ENCODE measurements at places on chromosomes 1 and 21.

DNA sequence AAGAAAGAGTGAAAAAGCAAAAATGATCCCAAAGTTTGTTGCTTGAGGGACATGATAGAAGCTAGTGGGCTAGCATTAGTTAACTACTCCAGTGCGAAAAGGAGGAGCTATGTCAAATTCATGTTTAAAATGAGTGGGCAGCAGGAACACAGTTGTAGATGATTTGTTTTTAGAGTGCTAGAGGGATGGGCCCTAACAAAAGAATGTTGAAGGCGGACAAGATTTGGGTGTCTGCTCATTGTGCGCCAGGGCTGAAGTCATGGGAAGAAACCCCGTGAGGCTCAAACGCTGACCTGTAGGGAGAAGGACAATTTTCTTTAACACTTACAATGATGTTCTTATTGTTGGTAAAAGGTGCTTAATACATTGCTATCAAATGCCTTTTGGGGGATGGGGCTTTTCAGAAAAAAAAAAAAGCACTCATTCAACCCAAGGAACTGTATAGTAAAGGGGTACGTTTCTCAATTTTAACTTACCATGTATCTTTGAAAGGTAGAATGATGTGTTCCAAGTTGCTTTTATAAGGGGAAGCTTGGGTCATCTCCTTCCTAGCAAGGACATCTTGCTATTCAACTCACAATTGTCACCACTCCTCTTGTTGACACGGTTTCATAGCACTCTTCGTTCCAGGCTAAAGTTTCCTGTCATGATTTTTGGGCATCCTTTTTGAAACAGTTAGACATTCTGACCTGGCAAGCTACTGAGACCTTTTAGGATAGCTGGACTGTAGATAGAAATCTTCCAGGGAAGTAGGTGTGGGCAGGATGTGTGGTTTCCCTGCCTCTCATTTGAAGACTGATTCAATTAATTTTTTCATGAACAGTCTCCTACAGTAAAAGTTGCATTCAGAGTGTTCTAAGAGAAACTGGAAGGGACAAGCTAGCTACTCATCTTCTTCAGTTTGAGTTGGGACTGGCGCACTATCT, 53.0 kb upstream of the CNN3 start:
- H3K27ac ChIP-seq, result no peak overlapping the region
- H3K36me3 ChIP-seq, result no peaks in the 10 kb centered on the region
- H3K4me1 ChIP-seq, result peaks cover 15% of the 10 kb centered on the region
- H3K4me3 ChIP-seq, result no peak overlapping the region
- no peaks in the 10 kb centered on the region for H3K27me3 ChIP-seq
- no peak for DNase-seq

GRCh38 chr1:53968125-53968513, 22.0 kb downstream of the LRRC42 start:
- no peaks in the 10 kb centered on the region for H3K27me3 ChIP-seq
- peaks cover 10% of the 10 kb centered on the region for H3K4me1 ChIP-seq
- H3K27ac ChIP-seq, result no peak overlapping the region

GRCh38 chr1:175735144-175735543, 8.3 kb downstream of the TNR start:
- H3K4me3 ChIP-seq, result no peak overlapping the region
- H3K27ac ChIP-seq, result no peak overlapping the region
- no peaks in the 10 kb centered on the region for H3K36me3 ChIP-seq
- peaks cover 2% of the 10 kb centered on the region for H3K27me3 ChIP-seq

DNA sequence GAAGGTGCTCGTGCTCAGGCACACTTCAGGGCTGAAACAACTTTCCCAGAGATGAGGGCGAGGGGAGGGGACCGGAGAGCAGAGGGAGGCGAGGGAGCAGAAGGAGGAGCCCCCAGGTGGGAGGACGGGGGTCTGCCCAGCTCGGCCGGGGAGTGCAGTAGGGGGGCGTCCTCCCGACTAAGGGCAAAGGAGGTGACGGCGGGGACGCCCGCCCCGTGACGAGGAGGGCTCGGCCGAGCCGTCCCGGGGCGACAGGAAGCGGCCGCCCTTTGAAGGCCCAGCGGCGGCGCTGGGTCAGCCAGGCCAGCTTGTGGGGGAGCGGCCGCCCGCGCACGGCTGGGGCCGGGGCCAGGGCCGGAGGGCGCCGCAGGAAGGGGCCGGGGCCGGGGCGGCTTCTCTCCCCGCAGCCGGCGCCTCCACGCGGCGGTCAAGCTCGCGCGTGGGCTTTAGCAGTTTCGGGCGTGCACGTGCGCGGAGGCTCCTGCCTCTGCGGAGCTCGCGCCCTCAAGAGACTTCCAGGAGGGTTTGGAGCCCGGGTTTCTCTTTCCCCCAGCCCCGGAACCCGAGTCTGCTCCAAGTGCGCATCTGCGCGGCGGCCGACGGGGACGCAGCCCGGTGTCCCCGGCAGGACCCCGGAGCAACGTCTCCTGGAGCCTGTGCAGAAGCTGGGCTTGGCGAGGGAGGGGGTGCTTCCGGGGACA, 100.8 kb upstream of the SLC45A1 start:
- peak overlapping the region; percentile 48 for H3K4me3 ChIP-seq
- no peak for DNase-seq
- H3K4me1 ChIP-seq, result peaks cover 13% of the 10 kb centered on the region
- peak overlapping the region; percentile 33 for H3K27ac ChIP-seq

GRCh38 chr21:31342348-31342747, 1.7 kb downstream of the TIAM1 start:
- H3K27me3 ChIP-seq, result peaks cover 36% of the 10 kb centered on the region
- H3K4me3 ChIP-seq, result no peak overlapping the region
- H3K36me3 ChIP-seq, result no peaks in the 10 kb centered on the region

- H3K4me1 ChIP-seq, result no peaks in the 10 kb centered on the region
- H3K36me3 ChIP-seq, result no peaks in the 10 kb centered on the region
- no peak for DNase-seq
- H3K27me3 ChIP-seq, result no peaks in the 10 kb centered on the region
- no peak overlapping the region for H3K27ac ChIP-seq
Observed at GRCh38 chr1:85240174-85240601, 19.3 kb downstream of the C1orf52 start.

GRCh38 chr21:28485301-28486022, 507.2 kb downstream of the LTN1 start:
- H3K27me3 ChIP-seq, result no peaks in the 10 kb centered on the region
- no peaks in the 10 kb centered on the region for H3K36me3 ChIP-seq
- no peak overlapping the region for H3K27ac ChIP-seq
- H3K4me1 ChIP-seq, result no peaks in the 10 kb centered on the region

- no peak overlapping the region for H3K27ac ChIP-seq
- H3K36me3 ChIP-seq, result peaks cover 17% of the 10 kb centered on the region
- H3K4me1 ChIP-seq, result no peaks in the 10 kb centered on the region
- H3K27me3 ChIP-seq, result peaks cover 23% of the 10 kb centered on the region
Observed at GRCh38 chr1:17437580-17438317, 1.7 kb downstream of the RCC2 start.

DNA sequence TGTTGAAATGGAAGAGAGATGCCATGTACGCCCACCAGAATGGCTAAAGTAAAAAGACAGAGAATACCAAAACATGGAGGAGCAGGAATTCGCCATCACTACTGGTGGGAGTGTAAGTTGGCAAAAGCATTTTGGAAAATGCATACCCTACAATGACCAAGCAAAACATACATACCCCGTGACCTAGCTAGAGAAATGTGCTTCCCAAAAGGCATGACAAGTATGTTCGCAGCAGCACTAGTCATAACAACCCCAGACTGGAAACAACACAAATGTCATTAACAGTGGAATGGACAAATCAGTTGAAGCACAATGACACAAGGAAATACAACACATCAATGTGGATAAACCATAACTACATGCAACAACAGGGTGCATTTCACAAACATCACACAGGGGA, 27.2 kb downstream of the SYT2 start:
- H3K36me3 ChIP-seq, result no peaks in the 10 kb centered on the region
- no peak for DNase-seq

DNA sequence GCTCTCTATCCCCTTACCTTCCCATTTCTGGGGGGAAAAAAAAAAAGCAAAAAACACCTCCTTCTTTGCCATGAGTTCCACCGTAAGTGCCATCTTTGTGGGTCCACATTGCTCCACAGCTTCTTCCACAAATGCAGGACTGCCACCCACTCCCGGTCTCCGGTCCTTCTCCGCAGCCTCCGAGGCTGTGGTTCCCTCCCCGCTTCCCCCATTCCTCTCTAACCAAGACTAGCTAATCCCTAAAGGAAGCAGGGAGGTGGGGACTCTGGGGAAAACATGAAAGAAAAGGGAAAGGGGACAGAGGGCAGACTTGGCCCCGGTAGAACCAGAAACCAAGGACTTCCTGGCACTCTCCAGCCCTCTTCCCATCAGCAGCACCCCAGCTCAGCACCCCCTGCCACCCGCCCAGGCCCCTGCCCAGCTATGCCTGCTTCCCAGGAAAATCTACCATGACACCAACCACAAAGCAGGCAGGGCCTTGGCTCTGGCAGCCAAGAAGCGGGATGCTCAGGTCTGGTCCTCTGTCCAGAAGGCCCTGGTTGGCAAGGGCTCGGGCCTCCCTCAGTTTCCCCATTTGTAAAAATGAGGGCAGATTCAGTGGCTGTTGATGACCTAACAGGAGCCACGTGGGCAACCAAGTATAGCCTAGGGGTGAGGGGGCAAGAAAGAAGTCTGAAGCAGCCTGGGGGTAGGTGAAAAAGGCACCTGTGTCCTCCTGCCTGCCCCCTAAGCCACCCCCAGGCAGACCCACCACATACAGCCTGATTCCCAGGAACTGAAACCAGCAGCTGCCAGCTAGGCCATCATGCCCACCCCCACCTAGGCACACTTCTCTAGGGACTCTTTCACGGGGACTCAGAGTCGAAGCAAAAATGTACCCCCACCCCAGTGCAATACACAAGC, 2.5 kb downstream of the EPHA2 start:
- H3K27me3 ChIP-seq, result no peaks in the 10 kb centered on the region
- peak; percentile 60 for DNase-seq
- H3K4me3 ChIP-seq, result peak overlapping the region; percentile 21
- peaks cover 30% of the 10 kb centered on the region for H3K36me3 ChIP-seq

- no peaks in the 10 kb centered on the region for H3K27me3 ChIP-seq
- no peak overlapping the region for H3K4me3 ChIP-seq
- H3K4me1 ChIP-seq, result no peaks in the 10 kb centered on the region
- no peak overlapping the region for H3K27ac ChIP-seq
- H3K36me3 ChIP-seq, result no peaks in the 10 kb centered on the region
Observed at GRCh38 chr1:89085781-89086180, 20.8 kb upstream of the GBP1 start.

DNA sequence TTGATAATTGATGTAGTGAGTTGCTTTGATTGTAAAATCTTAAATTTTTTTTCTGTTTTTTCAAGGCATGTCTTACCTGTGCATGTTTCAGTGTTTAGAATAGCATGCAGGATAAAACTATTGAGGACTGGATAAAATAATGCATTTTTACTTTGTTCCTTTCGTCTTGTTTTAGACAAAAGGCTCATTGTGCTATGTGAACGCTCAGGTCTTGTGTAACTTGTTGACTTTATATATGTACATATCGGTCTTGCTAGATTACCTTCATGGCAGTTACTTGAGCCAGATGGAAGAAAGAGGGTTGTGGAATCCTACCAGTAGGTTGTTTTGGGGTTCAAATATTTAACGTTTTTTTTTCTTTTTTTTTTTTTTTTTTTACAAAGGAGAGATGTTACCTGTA, 7.0 kb downstream of the NFIA start:
- H3K27me3 ChIP-seq, result no peaks in the 10 kb centered on the region
- H3K4me3 ChIP-seq, result no peak overlapping the region
- no peaks in the 10 kb centered on the region for H3K4me1 ChIP-seq
- no peak for DNase-seq
- H3K27ac ChIP-seq, result no peak overlapping the region

DNA sequence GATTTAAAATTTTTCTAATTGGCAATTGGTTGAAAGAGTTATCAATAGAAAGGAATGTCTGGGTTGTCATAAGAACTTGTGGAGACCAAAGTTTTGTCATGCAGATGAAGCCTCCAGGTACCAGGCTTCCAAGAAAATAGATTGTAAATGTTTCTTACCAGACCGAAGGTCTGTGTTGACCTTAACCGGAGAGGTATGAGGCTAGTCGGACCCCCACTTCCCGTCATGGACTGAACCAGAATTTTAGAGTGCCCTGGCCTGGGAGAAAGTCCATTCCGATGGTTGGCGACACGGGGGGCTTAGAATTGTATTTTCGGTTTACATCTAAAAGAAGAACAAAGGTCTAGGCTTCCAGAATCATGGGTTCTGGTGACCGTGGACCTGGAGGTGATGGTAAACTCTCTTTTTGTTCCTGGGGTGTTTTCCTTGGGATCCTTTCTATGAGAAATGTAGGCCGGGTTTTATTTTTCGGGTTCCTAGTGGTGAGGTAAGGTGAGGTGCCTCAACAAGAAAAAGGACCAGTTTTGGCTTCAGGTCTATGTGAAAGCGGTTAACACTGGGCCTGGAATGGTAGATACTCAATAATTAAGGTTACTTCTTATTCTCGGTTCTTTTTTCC, 405 bp upstream of the UHMK1 start:
- no peak for DNase-seq
- H3K27me3 ChIP-seq, result peaks cover 4% of the 10 kb centered on the region
- H3K27ac ChIP-seq, result peak overlapping the region; percentile 40
- peaks cover 16% of the 10 kb centered on the region for H3K36me3 ChIP-seq
- H3K4me3 ChIP-seq, result peak overlapping the region; percentile 87
- peaks cover 3% of the 10 kb centered on the region for H3K4me1 ChIP-seq

DNA sequence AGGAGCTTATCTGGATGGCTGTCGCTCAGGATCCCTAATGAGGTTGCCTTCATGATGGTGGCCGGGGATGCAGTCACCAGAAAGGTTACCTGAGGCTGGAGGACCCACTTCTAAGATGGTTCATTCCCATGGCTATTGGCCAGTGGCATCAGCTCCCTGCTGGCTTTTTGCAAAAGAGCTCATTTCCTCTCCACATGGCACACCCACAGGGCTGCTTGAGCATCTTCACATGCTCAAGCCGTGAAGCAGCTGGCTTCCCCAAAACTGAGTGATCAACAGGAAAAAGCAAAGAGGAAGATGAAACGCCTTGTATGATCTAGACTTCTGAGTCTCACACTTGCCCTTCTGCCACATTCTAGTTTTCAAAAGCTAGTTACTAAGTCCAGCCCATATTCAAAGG, 124.6 kb upstream of the CXADR start:
- no peaks in the 10 kb centered on the region for H3K27me3 ChIP-seq
- no peak overlapping the region for H3K4me3 ChIP-seq
- H3K27ac ChIP-seq, result no peak overlapping the region
- DNase-seq, result no peak
- no peaks in the 10 kb centered on the region for H3K36me3 ChIP-seq
- H3K4me1 ChIP-seq, result no peaks in the 10 kb centered on the region

GRCh38 chr1:215526147-215526845, 40.8 kb upstream of the KCTD3 start:
- no peak overlapping the region for H3K4me3 ChIP-seq
- no peaks in the 10 kb centered on the region for H3K27me3 ChIP-seq
- peaks cover 9% of the 10 kb centered on the region for H3K4me1 ChIP-seq
- no peak for DNase-seq
- H3K36me3 ChIP-seq, result no peaks in the 10 kb centered on the region

GRCh38 chr1:169624912-169625311, 5.0 kb downstream of the SELP start:
- H3K4me3 ChIP-seq, result no peak overlapping the region
- no peaks in the 10 kb centered on the region for H3K36me3 ChIP-seq
- no peaks in the 10 kb centered on the region for H3K4me1 ChIP-seq
- H3K27ac ChIP-seq, result no peak overlapping the region
- peaks cover 9% of the 10 kb centered on the region for H3K27me3 ChIP-seq

GRCh38 chr1:7256526-7256925, 471.3 kb downstream of the CAMTA1 start:
- no peaks in the 10 kb centered on the region for H3K27me3 ChIP-seq
- H3K27ac ChIP-seq, result no peak overlapping the region
- no peaks in the 10 kb centered on the region for H3K4me1 ChIP-seq
- H3K4me3 ChIP-seq, result no peak overlapping the region
- no peak for DNase-seq

- H3K4me3 ChIP-seq, result no peak overlapping the region
- no peaks in the 10 kb centered on the region for H3K27me3 ChIP-seq
- no peak for DNase-seq
- H3K27ac ChIP-seq, result no peak overlapping the region
Observed at GRCh38 chr1:39965044-39965443, 10.1 kb downstream of the MFSD2A start.
